ENCODE measurements at places on chromosomes 5 and 9.

- no peak for DNase-seq
Measured at GRCh38 chr9:110255463-110256379, 586 bp downstream of the TXN start.

- no peak for DNase-seq
Measured at GRCh38 chr5:149456597-149457392, 77.7 kb upstream of the IL17B start.

DNA sequence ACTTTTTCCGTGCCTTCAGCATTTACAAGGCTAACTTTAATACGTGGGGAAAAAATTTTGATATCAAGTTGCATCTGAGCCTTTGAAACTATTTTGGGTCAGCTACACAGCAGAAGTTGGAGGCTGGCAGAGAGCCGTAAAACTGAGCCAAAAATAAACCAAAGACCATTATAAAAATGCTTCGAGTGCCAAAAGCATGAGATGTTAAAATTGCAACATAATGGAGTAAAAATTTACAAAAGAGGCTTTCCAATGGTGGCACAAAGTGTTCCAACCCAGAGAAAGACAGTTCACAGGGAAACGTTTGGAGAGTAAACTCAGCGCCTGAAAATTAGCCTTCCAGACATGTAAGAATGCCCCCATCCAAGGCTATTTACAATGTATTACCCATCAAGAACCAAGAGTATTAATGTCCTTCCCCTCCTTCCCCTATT lies 190.3 kb downstream of the TLE1 start:
- no peak for DNase-seq

- no peak for DNase-seq
Measured at GRCh38 chr5:62340392-62340791, 34.4 kb downstream of the KIF2A start.

DNA sequence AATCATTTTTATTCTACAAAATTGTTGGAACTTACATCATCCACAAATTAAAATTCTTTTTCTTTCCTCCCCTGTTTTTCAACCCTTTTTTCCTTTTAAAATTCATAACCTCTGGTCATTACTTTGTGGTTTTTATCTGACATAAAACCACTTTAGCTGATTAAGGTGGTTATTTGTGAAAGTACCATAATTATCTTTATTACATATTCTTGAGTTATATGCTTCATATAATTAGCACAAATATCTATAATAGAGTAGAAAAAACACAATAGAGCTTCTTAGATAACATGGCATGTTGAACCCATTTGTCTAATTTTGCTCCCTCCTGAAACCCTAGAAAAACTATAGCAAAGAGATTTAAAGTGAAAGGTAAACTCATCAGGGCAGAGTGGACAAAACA lies 22.9 kb upstream of the PPIC start:
- no peak for DNase-seq

DNA sequence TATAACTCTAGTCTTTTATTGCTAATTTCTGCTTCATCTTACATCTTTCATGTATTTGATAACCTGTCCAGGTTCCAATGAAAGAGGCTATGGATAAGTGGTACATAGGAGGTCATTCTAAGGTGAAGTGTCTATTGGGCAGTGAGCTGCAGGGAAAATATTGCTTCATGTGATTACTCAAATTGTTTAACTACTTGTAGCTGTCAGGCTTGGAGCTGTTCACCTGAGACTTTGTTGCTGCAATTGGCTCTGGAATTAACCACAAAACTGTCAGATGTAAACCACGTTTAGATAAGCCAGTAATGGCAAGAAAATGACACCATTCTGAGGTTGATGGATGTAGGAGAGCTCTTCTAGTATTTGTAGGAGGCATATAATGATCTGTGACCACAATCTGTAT lies 26.0 kb downstream of the ADAMTSL1 start:
- no peak for DNase-seq

GRCh38 chr5:154863291-154864080 lies 5.1 kb downstream of the CNOT8 start:
- DNase-seq: no peak

DNA sequence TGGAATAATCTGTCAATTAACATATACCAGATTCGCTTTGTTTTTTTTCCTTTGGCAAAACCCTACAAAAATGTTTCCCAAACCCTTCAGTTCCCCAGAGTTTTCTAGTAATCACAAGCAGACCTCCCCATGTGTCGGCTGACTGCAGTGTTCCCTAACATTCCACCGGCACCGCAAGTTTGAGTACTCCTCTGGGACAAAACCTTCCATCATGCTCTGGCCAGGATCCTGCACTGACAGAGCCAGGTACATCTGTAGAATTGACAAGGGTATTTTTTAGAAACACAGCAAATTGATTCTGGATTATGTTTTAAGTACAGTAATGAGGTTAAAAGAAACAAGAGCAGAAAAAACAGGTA lies 174.7 kb downstream of the GAS1 start:
- no peak for DNase-seq

DNA sequence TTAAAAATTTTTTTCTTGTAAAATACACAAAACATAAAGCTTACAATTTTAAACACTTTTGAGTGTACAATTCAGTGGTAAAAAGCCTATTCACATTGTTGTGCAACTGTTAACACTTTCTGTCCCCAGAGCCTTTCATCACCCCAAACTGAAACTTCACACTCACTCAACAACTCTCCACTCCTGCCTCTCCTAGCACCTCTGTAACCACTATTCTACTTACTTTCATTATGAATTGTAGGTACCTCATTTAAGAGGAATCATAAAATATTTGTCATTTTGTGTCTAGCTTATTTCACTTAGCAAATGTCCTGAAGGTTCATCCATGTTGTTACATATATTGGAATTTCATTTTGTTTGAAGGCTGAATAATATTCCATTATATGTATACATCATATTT lies 4.3 kb upstream of the ZNF510 start:
- DNase-seq: no peak

GRCh38 chr5:140678993-140679392 lies 5.6 kb upstream of the DND1 start:
- no peak for DNase-seq

DNA sequence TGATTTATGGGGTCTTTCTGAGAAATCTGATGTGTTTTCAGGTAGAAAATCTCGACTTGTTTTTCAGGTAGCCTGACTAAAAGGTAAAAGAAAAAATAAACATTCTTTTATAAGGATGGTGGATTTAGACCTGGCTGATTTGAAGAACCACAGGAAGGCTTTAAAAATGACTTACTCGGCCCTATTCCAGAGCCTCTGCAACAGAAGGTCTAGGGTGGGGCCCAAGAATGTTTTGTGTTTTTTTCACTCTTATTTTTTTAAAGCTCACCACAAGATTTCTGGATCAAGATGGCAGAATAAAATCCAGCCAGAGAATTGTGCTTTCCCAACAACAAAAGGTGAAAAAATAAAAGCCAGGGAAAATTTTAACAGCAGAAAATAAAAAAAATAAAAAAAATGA lies 59.1 kb downstream of the FNBP1 start:
- no peak for DNase-seq

- DNase-seq: no peak
Measured at GRCh38 chr9:80796632-80797031, 892.7 kb downstream of the TLE1 start.

- DNase-seq: no peak
Measured at GRCh38 chr5:132865668-132866341, 464 bp downstream of the GDF9 start.
